ENCODE measurements at places on chromosomes 1 and 21. TPM values are rescaled to one million over a fixed set of nuclear protein-coding genes. Genes with fewer than 3 reads are reported as not detected.
A peak's percentile ranks its signal among the peaks of the same experiment; 100 is the strongest.

GRCh38 chr21:43737158-43737950 is 18.4 kb downstream of the PDXK start:
- no peak for DNase-seq
- no peak overlapping the region for H3K27ac ChIP-seq
- no peak overlapping the region for H3K4me3 ChIP-seq
- no peaks in the 10 kb centered on the region for H3K36me3 ChIP-seq

- H3K27ac ChIP-seq, result no peak overlapping the region
- H3K4me3 ChIP-seq, result peak overlapping the region; percentile 51
- H3K4me1 ChIP-seq, result no peaks in the 10 kb centered on the region
- no peaks in the 10 kb centered on the region for H3K36me3 ChIP-seq
- peak; percentile 87 for DNase-seq
- peaks cover 78% of the 10 kb centered on the region for H3K27me3 ChIP-seq
Observed at GRCh38 chr1:90707363-90707710, 9.8 kb downstream of the BARHL2 start.

GRCh38 chr1:22055463-22055862 is 3.0 kb downstream of the CDC42 start:
- no peak overlapping the region for H3K4me3 ChIP-seq
- peaks cover 18% of the 10 kb centered on the region for H3K36me3 ChIP-seq
- no peak for DNase-seq
- no peak overlapping the region for H3K27ac ChIP-seq
- no peaks in the 10 kb centered on the region for H3K4me1 ChIP-seq

DNA sequence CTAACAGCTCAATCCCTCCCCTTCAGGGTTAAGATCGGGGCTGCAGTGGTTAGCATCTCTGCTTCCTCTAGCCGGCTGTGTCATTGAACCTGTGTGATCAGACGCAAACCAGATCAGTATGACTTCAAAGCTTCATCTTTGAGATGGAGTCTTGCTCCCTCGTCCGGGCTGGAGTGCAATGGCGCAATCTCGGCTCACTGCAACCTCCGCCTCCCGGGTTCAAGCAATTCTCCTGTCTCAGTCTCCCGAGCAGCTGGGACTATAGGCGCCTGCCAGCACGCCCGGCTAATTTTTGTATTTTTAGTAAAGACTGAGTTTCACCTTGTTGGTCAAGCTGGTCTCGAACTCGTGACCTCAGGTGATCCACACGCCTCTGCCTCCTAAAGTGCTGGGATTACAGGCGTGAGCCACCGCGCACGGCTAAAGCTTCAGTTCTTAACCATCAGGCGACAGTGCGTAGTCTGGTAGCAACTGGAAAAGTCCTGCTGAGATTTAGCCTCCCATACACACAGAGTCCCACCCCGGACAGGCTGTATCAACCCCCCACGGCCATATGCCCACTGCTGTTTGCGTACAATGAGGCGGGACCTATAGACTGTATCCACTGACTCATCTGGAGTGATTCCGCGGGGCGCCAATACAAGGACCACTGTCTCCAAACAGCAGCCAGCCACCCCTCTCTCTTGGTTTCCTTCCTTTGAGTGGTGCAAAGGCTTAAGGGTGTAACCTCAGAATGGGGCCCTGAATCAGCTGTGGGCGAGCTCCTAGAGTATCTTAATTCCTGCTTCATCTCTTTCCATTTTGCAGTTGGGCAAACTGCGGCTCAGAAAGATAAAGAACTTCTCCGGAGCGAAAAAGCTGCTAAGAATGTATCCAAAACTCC is 23.3 kb downstream of the CELA3A start:
- peak overlapping the region; percentile 83 for H3K4me3 ChIP-seq
- peak overlapping the region; percentile 53 for H3K27ac ChIP-seq
- DNase-seq, result peak; percentile 79

C1orf53 gene
- total RNA-seq, result 0.99 TPM

- no peak for DNase-seq
- H3K27me3 ChIP-seq, result no peaks in the 10 kb centered on the region
- H3K4me1 ChIP-seq, result no peaks in the 10 kb centered on the region
- no peaks in the 10 kb centered on the region for H3K36me3 ChIP-seq
- H3K4me3 ChIP-seq, result no peak overlapping the region
- H3K27ac ChIP-seq, result no peak overlapping the region
Observed at GRCh38 chr1:175254190-175254589, 61.6 kb upstream of the KIAA0040 start.

TBX15 gene
- total RNA-seq, result not detected

DNA sequence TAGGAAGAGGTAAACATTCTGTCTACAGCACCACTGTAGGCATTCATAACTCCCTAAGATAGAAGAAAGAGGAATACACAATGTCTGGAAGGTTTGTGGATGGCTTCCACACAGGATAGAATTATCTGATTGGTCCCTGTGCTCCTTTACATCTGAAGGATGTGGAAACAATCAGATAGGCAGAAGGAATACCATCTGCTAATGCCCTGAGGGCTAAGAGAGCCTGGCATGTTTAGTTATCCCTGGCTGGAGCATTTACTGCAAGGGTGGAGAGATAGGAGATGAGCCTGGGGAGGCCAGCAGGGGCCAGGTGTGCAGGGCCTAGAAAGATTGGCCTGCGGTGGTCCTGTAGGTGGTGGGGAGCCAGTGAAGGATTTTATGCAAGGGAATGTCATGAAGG is 8.6 kb upstream of the ACBD3 start:
- no peaks in the 10 kb centered on the region for H3K4me1 ChIP-seq
- H3K27me3 ChIP-seq, result no peaks in the 10 kb centered on the region
- no peak for DNase-seq
- no peaks in the 10 kb centered on the region for H3K36me3 ChIP-seq
- no peak overlapping the region for H3K4me3 ChIP-seq
- no peak overlapping the region for H3K27ac ChIP-seq

All from H9 (cell line).